ENCODE measurements at places on chromosomes 6 and 20.

DNA sequence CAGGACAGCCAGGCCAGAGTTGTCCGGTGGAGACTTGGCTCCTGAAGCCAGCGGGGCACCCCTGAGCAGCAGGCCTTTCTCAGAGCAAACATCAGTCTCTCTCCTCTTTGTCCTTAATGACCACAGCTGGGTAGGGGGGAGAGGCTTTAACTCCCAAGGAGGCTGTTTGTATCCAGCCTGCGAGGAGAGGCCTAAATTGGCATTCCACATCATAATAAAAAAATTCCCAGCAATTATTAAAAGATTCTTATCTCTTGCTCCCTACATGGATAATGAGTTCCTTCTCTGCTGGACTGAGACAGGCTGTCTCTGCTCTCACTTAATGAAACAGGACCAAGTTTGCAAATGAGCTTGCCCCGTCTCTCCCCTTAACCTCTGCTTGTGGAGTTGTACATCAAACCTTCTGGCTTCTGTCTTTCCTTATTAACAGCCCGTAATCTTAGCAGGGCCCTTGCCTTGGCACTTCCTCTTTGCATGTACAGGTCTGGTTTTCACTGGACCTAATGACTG, 838.2 kb downstream of the MAFB start:
- no peak for DNase-seq

DNA sequence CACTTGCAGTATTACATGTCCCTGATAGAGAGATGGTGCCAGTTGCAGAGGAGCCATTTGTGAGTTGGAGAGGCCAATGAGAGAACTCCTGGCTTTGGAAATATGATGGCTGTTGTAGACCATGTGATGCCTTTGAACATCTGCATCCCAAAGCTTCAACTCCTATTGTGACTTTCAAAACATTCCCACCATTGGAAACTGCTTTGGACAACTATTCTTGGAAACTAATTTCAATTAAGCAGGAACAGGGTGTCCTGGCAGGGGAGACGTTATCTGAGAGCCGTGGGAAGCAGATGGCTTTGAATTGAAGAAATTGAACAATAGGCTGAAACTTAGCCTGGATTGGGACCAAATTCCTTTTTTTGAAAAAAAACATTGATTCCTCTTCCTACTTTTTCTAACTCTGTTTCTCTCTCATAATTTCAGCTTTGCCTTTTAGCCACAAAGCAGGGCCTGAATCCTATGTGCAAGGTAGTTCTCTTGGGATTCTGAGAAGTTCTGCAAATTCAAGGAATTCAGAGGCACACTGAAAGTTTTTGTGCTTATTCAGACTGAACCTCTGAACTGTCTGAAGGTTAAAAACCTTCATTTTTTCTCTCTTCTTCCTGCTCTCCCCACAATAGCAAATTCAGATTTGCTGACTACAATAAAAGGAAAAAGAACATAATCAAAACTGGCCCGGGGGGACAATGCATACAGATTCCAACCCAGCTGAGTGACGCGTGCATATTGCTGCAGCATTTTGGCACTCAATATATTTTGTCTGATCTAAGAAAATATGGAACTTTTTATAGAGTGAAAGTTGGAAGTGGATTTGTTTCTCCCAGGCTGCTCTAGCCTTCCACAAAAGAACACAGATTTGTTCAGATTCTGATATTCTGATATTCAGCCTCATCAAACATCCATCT, 720.4 kb upstream of the CHD6 start:
- no peak for DNase-seq

- peak; percentile 56 for DNase-seq
These were observed 545 bp upstream of the ASCC3 start for GRCh38 chr6:100881707-100882040.

GRCh38 chr6:146593986-146594385, 4.8 kb upstream of the ADGB start:
- DNase-seq = no peak

DNA sequence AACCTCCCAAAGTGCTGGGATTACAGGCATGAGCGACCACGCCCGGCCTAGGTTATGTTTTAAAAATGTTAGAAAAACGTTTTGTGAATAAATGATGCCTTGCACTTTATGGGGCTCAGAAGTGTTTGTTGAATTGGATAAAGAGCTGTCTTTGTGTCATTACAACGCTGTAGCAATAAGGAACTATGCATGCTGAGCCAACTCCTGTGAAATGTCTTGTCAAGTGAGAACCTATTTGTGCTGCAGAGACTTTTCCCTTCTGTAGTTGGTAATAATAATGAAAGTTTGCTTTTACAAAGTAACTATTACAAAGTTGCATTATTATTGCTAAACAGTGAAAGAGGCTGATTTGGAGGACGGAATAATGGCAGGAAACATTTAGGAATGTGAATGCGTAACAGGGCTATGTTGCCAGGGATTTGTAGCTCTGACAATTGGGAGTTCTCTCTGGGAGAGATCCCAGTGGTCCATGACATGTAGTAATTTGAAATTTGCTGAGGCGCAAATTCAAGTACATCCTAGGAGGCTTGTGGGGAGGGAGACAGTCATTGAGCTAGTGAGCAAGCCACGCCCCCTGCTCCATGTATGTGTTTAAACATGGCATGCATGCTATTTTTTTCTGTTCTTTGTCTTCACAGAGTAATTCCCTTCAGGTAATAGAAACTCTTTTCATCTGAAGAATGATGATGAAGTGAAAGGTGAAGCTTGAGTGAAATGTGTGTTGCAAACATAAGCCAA, 16.8 kb upstream of the BICRAL start:
- no peak for DNase-seq

GRCh38 chr20:17823409-17824144, 123.8 kb downstream of the BANF2 start:
- DNase-seq = no peak

DNA sequence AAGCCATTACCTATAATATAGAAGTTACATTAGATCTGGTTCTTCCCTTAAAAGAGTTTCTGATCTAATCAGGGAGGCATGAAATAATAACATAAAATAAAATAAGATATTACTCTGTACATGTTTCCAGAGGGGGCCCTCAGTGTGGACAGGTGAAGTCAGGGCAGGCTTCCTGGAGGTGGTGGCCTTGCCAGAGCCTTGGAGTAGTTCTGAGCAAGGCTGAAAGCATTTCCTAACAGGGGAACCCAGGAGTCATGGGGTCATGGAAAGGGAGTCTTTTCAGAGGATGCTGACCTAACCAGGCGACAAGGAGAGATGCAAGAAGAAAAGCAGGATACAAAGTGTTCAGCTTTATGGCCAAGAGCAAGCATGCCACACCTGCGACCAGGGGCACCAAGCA, 471.3 kb upstream of the AGPAT4 start:
- no peak for DNase-seq

DNA sequence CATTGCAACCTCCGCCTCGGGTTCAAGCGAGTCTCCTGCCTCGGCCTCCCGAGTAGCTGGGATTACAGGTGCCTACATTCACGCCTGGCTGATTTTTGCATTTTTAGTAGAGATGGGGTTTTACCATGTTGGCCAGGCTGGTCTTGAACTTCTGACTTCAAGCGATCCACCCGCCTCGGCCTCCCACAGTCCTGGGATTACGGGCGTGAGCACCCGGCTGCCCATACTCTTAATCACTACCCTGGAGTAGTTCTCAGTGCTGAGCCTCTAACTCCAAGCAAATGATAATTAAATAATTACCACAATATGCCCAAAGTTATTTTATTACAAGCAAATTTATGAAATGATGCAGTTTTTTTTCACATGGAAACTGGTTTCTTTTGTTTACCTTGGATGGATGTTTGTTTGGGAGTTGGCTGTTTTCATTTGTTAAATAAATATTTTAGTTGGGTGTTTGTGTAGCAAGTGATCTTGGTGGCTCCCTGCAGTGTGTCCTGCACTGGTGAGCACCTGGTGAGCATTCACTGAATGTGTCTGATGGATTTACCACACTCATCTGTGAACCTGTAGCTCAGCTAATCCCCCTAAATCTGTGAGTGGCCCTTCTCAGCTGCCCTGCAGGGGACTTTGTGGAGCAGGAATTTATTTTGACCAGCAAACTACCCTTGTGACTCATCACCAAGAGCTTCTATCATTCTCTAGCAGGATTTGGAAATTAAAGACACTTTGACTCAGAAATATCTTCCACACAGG, 36.9 kb downstream of the UTRN start:
- no peak for DNase-seq

DNA sequence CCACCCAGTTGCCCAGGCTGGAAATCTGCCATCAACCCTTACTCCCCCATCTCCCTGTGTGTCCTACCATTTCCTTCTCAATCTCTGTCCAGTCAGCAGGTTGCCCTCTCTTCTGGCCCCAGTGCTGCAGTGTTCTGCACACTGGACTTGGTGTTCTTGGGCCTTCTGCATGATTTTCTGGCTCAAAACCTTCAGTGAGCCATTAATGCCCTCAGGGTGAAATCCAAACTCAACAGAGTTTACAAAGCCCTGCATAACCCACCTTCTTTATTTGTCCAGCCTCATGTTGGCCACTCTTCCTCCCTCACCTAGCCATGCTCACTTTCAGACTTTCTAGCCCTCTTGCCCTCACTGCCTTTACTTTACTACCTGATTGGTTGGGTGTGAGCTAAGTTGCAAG, 5.0 kb upstream of the GSTA3 start:
- DNase-seq = no peak

DNA sequence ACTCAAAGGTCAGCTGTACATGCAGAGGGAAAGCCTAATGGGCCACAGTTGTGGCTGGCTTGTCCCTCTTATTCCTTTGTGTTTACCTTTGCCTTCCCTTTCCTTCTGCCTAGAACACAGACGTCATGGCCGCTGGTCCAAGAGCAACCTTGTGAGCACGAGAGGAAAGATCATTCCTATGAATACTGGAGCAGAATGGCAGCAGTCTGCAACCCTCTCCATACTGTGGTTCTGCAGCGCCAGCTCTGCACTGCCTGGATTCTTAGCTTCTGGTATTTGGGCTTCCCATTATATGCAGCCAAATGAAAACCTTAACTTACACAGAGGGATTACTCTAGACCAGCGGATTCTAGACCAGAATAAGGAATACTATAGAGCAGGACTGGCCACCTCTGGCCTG, 12.4 kb downstream of the TBC1D7 start:
- no peak for DNase-seq

DNA sequence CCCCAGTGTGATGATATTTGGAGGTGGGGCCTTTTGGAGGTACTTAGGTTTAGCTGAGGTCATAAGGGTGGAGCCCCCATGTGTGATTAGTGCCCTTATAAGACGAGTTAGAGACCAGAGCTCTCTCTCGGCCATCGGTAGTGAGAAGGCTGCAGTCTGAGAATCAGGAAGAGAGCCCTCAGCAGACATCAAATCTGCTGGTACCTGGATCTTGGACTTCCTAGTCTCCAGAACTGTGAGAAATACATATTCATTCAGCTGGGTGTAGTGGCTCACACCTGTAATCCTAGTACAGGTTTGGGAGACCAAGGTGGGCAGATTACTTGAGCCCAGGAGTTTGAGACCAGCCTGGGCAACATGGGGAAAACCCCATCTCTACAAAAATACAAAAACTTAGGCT, 48.7 kb upstream of the DDR1 start:
- DNase-seq = no peak

- no peak for DNase-seq
These were observed 191.7 kb upstream of the PMEPA1 start for GRCh38 chr20:57901526-57901925.

DNA sequence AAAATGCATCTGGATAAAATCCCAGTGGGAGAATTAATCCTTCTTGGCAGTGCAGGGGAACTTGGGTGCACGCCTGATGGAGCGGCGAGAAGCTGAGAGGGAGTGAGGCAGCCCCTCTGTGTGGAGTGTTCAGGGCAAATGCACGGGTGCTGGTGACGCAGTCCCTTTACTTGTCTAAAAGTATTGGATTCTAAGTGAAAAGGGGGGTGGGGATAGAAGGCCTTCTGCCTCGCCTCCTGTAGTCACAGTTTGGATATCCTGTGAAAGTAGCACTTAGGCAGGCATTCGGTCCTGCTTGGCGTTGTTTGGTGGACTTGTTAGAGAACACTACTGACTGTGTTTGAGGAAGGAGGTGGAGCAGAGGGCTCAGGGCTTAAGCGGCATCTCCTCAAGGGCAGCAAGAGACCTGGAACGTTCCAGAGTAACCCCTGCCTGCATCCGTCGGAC, 39.3 kb downstream of the PHACTR3 start:
- no peak for DNase-seq

GRCh38 chr6:18350712-18351111, 36.4 kb upstream of the RNF144B start:
- no peak for DNase-seq

GRCh38 chr6:17601386-17601703, 1.2 kb downstream of the FAM8A1 start:
- DNase-seq = no peak

DNA sequence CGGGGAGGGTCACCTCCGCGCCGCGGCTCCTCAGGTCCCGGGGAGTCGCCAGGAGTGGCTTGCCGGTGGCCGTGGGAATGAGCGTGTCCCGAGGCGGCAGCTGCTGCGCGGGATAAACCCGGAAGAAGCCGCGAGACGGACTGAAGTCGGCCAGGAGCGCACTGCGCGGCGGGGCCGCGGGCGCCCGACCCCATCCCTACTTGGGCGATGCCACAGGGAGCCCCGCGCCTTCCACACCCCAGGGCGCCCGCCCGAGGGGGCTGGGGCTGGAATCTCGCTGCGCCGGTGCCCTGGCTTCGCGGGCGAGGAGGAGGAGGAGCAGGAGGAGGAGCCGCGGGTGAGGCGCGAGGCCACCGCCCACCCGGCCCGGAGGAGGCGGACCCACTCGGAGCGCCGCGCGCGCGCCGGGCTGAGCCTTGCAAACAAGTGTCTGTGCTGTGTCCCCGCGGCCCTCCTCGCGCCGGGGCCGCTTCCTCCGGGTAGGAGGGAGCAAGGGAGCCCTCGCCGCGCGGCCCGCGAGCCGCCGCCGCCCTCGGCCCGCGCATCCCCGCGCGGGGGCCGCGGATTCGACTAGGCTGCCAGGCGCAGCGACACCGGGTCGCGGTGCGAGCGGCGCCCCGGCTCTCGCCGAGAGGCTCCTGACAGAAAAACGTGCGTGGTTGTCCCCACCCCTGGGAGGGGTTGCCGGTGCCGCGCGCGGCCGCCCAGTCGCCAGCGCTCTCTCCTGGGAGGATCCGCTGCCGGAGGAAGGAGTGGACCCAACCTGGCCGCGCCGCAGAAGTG, at the start of gene ZDHHC14:
ZDHHC14 (plus strand) TSS at position 412 of the 783 bp plus-strand sequence.
- peak; percentile 70 for DNase-seq

- no peak for DNase-seq
These were observed 203.2 kb downstream of the RPS12 start for GRCh38 chr6:133017581-133017980.

- no peak for DNase-seq
These were observed 69.2 kb downstream of the MTFR2 start for GRCh38 chr6:136180704-136181511.

DNA sequence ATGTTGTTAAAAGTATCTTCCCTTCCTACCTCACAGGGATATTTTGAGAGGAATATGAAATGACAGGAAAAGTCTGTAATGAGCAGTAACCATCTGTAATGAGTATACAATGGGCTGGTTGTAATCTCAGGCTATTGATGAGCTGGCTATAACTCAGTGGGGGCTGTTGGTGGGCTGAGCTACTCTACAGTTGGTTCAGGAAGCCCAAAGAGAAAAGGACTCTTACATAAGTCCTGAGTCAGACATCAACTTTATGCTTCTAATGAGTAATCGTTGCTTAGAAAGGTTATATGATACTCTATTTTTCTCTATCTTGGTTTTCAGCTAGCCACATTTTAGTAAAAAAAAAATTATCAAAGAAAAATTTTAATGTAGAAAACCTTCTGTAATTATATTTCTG, 26.4 kb downstream of the ZNF391 start:
- DNase-seq = no peak

GRCh38 chr20:63067266-63067635, 60.5 kb upstream of the BHLHE23 start:
- DNase-seq = no peak

Measured in NCI-H510A treated with DMSO at 0.1 percent for 48 hours (cell line).